ENCODE measurements at places on chromosomes 2 and 18.
A peak's percentile ranks its signal among the peaks of the same experiment; 100 is the strongest.

DNA sequence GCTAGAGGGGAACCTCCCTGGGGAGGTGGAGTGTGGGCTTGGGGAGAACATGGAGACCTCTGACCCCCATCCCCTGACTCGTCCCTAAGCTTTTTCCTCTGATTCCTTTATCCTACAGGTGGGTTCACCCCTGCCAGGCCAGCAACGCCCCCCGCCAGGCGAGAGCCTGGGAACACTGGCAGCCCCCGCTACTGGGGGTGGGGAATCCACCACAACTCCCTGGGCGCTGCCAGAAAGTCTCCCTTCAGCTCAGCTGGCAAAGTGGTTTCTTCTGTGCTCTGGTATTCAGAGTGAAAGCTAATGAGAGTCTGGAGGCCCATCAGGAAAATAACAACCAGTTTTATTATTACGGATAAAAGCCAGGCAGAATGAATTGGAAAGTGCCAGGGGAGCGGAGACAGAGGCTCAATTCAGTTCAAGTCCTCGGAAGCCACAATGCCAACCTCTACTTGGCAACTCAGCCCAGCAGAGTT lies 2.8 kb downstream of the DIPK1C start:
- no peak for DNase-seq

DNA sequence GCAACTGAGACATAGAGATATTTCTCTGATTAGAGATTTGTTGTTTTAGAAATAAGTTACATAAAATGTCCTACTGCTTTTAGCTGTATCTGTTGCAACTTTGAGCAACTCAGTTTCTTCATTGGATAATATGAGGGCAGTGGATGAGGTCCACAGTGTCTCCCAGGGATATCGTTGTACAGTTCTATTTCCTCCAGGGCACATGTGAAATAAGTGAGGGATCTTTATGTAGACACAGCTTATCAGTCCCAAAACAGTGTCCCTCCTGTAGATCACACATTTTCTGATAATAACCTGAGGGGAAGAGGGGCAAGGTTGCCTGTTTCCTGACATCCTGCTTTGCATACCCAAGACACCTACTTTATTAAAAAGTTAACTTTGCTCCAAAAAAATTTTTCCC lies 1231.2 kb upstream of the ZEB2 start:
- DNase-seq: no peak

DNA sequence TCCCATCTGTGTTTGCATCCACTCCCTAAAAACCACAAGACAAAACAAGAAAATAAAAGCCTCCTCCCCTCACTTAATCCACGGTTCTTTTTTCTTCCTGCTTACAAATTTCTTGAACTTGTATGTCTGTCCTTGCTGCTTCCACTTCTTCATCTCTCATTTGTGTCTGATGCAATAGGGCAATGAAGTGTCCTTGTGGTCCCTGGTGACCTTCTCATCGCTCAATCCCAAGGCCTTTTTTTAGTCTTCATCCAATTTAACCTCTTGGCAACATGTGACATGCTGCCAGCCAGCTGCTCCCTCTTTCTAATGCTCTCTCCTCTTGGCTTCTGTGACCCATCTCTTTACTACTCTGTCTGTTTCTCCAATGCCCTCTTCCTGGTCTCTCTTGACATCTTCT lies 87.6 kb downstream of the SEMA4F start:
- no peak for DNase-seq

DNA sequence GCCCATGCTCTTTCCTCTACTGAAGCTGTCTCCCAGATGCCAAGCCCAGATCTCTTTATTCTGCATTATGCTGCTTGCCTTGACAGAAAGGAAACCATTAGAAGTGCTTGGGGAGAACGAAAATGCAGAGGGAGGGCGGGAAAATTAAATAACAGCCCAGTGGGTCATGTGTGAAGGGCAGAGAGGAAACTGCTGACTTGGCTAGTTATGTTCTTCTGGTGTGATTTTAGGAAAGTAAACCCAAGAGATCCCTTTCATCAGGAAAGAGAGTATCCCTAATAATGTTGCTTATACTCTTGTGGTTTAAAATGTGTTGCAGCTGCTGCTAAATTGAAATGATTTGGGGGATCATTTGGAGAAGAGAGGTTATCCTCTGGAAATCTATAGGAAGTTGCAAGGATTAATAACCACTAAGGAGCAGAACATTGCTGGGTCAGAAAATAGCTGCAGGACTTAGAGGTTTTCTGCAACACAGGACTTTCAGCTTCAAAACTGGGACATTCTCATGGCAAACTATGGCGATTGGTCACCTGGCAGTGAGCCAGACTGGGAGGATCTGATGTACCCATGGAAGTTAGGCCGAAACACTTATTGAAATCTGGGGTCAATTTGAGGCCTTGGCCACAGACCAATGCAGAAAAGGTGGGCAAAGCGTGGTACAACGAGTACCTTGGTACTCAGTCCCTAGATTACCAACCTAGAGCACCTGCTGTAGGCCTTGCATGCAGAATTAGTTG lies 172.2 kb downstream of the TMEM247 start:
- no peak for DNase-seq

DNA sequence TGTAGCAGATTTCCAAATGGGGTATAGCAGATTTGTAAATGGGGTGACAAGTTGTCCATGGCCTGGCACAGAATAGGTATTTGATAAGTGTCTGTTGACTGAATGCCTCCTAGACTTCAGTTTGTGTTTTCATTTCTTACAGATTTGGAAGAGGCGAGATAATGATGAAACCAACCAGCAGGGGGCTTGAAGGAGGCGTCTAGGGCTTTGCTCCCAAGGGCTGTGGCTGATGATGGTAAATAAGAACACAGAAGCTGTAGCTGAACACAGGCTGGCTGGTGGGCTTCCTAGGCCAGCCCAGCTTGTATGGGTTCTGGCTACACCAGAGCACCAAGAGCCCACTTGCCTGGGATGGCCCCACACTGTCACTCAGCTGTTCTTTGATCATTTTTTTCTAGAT lies 19.4 kb downstream of the SFTPB start:
- no peak for DNase-seq

GRCh38 chr2:101500860-101501259 lies 25.9 kb upstream of the RFX8 start:
- DNase-seq: no peak

GRCh38 chr2:234026693-234027254 lies 23.7 kb upstream of the SPP2 start:
- no peak for DNase-seq

DNA sequence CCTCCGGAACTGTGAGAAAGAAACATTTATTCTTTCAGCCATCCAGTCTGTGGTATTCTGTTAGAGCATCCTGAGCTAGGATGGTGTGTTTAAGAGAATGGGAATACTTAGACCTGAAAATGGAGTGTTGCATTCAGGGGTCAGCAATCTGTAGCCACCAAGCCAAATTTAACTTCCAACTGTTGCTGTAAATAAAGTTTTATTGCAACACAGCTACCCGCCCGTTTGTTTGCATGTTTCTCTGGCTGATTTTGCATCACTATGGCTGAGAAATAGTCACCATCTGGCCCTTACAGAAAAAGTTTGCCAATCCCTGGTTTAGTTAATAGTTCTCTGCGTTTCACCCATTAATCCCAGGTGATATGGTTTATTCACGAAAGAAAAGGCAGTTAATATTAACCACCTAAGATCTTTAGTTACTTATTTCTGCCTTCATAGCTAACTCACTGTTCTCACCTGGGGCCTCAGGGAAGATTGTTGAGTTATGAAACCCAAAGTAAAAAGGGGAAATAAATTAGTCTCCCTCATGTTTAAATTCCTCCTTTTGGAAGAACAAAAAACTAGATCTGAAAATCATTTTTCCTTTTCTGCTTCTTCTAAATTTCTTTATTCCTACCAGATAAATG lies 9.5 kb upstream of the CYS1 start:
- no peak for DNase-seq

DNA sequence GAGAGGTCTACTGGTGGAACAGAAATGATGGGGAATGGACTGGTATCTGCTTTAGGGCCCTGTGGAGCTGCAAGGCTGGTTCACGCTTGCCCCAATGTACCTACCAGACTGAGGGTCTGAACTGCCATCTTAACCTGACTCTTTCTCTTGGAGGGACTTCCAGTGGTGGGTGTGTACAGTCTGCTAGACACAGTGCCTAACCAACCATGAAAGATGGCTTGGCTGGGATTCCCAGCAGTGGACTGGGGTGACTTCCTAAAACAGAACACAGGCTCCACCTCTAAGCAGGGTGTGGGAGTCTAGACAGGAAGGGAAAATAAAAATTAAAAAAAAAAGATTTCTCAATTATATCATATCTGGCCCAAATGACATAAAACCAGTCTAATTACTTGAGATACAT lies 25.5 kb upstream of the MYO3B start:
- no peak for DNase-seq

DNA sequence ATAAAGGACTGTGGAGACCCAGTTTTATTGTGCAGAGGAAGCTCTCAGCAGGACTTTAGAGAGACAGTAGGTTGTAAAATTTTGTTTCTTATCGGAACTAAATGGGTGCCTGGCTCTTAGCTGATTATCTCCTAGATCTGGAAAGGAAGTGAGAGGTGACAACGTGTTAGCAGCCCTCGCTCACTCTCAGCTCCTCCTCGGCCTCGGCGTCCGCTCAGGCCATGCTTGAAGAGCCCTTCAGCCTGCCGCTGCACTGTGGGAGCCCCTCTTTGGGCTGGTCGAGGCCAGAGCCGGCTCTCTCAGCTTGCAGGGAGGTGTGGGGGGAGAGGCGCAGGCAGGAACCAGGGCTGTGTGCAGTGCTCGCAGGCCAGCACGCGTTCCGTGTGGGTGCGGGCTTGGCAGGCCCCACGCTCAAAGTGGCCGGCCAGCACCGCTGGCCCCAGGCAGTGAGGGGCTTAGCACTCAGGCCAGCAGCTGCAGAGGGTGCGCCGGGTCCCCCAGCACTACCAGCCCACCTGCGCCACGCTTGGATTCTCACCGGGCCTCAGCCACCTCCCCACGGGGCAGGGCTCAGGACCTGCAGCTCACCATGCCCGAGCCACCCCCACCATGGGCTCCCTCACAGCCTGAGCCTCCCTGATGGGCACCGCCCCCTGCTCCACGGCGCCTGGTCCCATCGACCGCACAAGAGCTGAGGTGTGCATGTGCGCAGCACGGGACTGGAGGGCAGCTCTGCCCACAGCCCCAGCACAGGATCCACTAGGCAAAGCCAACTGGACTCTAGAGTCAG lies 4.6 kb upstream of the MFF start:
- no peak for DNase-seq

GRCh38 chr2:217714287-217714751 lies 288.5 kb downstream of the TNS1 start:
- DNase-seq: no peak

GRCh38 chr2:202588647-202589581 lies 45.9 kb upstream of the FAM117B start:
- peak; percentile 79 for DNase-seq

DNA sequence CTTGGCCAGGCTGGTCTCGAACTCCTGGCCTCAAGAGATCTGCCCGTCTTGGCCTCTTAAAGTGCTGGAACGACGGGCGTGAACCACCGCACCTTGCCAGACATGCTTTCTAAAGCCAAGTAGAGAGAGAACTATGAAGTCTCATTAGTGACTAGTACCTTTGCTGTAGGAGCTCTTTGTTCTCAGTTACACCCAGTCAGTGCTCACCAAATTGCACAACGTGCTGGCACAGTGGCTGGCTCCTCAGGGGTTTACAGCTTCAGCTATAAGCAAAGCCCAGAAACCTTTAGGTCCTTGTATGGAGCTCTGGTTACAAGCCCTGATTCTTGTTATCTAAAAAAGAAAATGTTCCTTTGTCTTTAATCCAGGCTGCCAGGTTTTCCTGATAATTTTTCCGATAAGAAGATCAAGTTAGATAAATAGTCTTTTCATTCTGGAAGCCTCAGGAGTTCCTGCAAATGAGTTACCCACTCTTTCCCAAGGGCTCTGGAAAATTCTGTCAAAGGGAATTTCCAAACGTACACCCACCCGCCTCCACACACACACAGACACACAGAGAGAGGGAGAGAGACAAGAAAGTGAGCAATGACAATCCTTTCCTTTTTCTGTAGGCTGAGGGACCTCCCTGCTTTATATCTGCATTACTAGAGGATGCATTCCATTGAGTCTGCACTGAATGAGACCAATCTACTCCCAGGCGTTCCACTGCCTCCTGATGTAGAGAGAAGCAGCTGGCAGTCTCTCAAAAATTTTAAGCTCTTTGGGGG lies 100.2 kb upstream of the CSRNP3 start:
- no peak for DNase-seq

GRCh38 chr2:12678186-12678585 lies 38.5 kb upstream of the TRIB2 start:
- no peak for DNase-seq

GRCh38 chr2:129798301-129798581 lies 181.2 kb upstream of the RAB6C start:
- no peak for DNase-seq

DNA sequence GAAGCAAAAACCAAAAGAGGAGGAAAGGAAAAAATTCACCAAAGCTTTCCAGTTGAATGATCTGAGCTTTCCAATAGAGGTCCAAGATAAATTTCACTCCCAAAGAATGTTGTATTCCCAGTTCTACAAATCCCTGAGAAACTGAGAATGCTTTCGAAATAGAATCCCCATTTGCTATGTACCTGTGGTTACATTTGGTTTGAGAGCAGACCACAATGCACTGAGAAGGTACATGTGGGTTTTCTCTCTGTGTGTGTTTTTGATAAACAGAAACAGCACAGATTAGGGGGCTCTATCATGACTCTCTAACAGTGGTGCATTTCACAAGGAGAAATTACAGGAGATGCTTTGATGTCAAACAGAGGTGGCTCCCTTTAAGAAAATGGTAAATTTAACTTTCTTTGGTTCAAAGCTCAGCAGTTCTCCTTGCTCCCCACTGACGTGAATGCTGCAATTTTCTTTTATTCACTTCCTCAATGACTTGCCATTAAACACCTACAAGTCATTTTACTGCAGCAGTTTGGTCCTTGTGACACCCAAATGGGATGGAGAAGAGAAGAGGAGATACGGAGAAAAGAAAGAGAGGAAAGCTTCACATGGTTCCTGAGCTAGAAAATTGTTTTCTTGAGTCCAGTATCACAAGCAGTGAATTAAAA lies 108.7 kb downstream of the EPHA4 start:
- no peak for DNase-seq

GRCh38 chr2:212979799-212980198 lies 171.6 kb downstream of the IKZF2 start:
- no peak for DNase-seq
